CD8-positive, alpha-beta memory T cell (primary cell): ENCODE measurements at places on chromosomes 7 and 10. TPM values are rescaled to one million over a fixed set of nuclear protein-coding genes. Genes with fewer than 3 reads are reported as not detected.

- no peak for DNase-seq
- H3K4me1 ChIP-seq: no peaks in the 10 kb centered on the region
- no peak overlapping the region for H3K4me3 ChIP-seq
- H3K27ac ChIP-seq: no peak overlapping the region
- H3K27me3 ChIP-seq: no peaks in the 10 kb centered on the region
These were observed 11.5 kb upstream of the SLC29A3 start for GRCh38 chr10:71307469-71308085.

DNA sequence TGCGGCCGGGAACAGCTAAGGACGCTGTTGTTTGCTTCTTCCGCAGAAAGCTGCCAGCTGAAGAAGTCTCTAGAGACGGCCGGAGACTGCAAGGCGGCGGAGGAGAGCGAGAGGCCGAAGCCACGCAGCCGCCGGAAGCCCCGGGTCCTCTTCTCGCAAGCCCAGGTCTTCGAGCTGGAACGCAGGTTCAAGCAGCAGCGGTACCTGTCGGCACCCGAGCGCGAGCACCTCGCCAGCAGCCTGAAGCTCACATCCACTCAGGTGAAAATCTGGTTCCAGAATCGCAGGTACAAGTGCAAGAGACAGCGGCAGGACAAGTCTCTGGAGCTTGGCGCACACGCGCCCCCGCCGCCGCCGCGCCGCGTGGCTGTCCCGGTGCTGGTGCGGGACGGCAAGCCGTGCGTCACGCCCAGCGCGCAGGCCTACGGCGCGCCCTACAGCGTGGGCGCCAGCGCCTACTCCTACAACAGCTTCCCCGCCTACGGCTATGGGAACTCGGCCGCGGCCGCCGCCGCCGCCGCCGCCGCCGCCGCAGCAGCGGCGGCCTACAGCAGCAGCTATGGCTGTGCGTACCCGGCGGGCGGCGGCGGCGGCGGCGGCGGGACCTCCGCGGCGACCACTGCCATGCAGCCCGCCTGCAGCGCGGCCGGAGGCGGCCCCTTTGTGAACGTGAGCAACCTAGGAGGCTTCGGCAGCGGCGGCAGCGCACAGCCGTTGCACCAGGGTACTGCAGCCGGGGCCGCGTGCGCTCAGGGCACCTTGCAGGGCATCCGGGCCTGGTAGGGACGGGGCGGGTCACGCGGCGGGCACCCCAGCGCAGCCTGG is 2.4 kb downstream of the NKX2-3 start:
- peaks cover 75% of the 10 kb centered on the region for H3K27me3 ChIP-seq
- no peaks in the 10 kb centered on the region for H3K4me1 ChIP-seq
- H3K36me3 ChIP-seq: no peaks in the 10 kb centered on the region
- DNase-seq: no peak

DNA sequence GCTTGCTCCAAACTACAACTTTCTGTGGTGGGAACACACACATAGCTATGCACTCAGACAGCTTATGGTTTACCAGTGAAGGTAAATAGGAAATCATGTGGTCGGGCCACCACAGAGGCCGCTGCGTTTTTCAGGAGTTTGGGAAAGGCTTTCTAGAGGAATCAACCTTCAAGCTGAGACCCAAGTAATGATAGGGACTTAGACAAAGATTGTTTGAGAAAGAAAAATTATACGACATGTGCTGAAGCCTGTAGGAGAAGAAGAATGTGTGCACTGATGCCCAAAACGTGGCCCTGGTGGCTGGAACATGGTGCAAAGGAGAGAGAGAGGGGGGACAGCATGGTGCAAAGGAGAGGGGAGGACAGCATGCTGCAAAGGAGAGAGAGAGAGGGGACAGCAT is 61.2 kb upstream of the VIPR2 start:
- no peaks in the 10 kb centered on the region for H3K36me3 ChIP-seq
- DNase-seq: no peak
- no peak overlapping the region for H3K4me3 ChIP-seq
- no peaks in the 10 kb centered on the region for H3K27me3 ChIP-seq

The FAS gene
- 78.5 TPM for total RNA-seq

The PNLIPRP2 gene
- not detected for total RNA-seq
